ENCODE measurements at places on chromosomes 12 and 14.
A peak's percentile ranks its signal among the peaks of the same experiment; 100 is the strongest.

DNA sequence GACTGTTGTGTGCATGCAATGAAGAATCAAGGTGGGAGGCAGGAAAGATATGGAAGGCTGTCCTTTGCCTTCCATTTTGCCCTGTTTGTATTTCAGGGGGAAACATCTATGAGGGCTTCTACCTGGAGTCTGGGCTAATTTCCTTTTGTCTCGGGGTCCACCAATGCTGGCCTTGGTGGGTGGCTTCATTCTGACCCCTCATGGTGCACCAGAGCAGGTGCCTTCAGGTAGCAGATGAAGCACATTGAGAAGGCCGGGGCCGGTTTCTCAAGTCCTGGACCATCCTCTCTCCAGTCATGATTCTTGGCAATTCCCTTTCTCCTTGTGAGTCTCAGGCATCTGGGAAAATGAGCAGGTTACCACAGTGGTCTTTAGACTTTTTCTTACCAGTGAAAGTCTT lies 47.2 kb downstream of the RPH3A start:
- DNase-seq = no peak

DNA sequence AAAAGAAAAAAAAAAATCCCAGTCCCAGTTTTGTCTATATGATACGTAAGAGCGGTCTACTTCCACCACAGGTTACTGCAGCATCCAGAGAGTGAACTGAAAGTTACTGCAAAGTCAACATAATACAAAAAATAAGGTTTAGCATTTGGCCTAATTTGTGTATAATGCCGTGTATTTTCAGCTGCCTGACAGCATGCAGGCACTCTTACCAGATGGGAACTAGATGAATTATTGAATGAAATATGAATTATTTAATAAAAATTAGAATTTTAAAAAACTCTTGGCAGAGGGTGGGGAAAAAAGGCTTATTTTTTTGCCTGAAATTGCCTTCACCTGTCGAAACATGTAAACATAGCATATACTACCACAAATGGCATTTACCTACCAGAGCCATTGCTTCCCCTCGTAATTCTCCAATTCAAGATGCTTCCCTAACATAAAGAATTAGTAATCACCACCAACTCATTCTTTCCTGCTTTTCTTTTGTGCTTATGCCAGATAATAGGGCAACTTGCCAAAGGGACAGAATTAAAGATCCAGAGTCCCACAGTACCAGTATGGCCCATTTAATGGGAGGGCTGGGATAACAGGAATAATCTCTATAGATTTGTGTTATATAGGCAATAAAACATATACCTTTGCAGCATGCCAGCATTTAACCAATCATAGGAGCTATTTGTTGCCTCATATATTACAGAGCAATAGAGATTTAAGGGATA lies 31.1 kb downstream of the ATF7 start:
- no peak for DNase-seq

DNA sequence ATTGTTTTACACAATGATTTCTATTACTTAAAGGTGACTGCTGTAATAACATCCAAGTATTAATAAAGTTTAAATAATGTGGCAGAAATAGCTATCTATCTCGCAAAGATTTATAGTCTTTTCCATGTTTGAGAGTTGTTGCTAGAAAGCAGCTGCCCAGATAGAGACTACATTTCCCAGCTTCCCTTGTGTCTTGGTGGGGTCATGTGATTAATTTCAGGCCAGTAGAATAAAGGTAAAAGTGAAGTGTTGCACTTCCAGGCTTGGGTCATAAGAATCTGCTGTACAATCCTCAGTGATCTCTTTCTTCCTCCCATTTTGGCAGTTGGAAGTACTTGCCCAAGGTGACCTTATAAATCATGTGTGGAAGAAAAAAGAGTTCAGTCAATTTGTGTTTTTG lies 449.7 kb upstream of the USP15 start:
- no peak for DNase-seq

DNA sequence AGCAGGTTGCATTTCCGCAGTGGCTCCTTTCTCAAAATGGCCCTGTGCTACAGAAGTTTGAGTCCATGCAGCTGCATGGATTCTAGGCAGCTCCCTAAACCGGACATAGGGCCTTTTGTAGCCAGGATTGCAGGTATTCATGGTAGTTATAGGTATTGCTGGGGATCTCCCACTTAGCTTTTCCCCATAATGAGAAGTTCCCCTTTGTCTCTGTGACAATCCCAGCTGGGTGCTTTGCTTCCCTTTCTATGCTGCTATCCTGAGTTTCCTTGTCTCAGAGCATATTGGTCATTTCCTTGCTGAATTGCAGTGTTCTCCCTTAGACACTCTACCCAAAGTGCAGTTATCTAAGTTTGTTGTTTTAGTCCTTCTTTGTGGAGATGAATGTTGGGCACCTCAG lies 120.9 kb upstream of the MIS18BP1 start:
- DNase-seq = no peak

- DNase-seq = no peak
Measured at GRCh38 chr14:56168007-56168616, 49.9 kb downstream of the PELI2 start.

DNA sequence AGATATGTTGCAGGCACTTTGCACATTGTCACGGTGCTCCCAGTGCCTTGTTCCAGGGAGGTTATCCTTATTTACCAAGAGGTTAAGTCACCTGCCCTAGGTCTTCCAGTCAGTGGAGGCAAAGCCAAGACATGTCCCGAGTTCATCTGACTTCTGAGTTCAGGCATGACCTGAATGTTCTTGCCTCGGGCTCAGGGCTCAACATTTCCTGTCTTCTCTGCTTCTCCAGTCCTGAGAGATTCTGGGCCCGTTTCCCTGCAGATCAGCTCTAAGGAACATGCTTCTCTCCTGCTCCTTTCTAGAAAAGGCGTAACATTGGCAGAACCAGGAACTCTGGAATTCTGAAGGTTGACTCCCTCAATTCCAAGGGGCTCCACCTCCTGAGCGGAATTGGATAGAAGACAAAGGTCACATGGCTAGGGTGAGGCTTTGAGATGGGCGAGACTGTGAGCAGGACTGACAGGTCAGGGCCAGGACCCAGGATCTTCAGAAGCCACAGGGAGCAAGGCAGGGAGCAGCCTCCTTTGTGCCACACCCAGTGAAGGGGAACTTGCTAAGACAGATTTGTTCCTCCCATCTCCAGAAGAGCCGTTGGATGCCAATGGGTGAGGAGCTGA lies 19.9 kb downstream of the BDKRB2 start:
- DNase-seq = no peak

DNA sequence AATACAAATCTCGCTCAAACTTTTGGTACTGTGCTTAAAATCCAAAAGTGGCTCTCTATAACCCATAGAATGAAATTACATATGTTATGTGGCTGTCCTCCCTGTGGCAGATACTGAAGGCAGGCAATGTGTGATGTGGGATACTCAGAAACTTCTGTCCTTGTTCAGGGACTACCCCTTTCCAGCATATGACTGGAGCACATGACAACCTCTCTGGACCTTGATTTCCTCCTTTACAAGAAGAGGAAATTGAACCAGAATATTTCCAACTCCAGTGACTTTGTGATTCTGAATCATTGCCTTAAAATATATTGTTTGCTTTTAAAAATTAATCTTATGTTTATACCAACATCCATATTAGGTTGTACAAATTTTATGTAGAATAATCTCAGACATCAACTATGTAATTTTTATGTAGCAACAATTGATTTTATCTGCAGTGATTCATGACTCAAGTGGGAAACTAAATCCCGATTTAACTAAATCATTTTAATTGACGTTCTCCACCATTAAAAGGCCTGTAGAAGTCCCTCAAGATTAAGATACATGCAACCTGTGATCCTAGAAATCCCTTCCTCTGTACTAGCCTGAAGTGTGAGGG lies 162.4 kb downstream of the AKAP6 start:
- no peak for DNase-seq

GRCh38 chr12:6200256-6201212 lies at the start of gene CD9:
TSS of gene CD9 (plus strand) at chr12:6200400. CDS start at chr12:6200500, 100 bp downstream.
- DNase-seq = peak; percentile 98

DNA sequence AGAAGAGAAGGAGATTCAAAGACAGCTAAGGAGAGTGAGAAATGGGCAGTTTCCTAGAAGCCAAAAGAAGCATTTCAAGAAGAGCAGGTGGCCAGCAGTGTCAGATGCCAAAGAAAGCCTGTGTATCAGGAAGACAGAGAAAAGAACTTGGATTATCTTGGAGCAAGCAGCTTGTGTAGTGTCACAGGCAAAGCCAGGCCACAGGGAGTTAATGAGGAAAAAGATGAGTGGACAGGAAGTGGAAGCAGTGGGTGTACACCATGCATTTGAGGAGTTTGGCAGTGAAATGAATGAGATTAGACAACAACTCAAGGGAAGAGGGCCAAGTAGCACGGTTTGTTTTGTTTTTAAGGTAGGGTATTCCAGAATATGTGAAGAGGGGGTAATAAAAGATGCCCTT lies 5.6 kb upstream of the MYH7 start:
- DNase-seq = no peak

GRCh38 chr12:31317471-31318395 lies 8.2 kb downstream of the SINHCAF start:
- DNase-seq = no peak

DNA sequence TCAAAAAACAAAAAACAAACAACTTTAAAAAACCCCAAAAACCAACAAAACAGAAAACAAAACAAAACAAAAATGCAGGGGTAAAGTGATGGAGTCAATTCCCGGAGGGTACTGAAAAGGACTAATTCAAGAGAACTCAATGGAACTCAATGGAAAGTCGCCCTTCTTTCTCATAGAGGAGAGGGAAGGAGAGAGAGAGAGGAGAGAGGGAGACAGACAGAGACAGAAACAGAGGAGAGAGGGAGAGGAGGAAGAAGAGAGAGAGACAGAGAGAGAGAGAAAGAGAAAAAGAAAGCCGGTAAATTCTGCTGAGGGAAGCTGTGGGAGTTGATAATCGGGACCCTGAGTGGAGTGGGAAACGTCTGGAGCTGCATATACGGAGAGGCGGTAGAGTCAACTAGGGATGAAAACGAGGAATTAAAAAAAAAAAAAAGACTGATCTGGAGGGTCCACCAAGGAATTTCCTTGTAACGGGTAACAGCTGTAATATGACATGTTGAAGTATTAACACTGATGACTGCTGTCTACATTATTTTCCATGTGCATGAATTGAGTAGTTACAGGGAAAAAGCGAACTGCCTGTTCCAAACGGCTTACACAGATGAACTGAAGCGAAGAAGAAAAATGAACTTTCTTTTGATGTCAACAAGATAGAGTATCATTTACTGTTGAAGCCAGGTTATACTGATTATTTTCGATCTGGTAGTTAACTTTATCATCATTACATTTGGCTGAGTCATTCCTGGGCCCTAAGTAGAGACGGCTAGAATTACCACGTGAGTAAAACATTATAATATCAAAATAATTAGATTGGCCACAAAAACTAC lies 934 bp upstream of the ZC2HC1C start:
- no peak for DNase-seq

- DNase-seq = no peak
Measured at GRCh38 chr12:5258498-5258897, 173.4 kb upstream of the NTF3 start.

- peak; percentile 66 for DNase-seq
Measured at GRCh38 chr12:14950982-14951746, 10.2 kb downstream of the ARHGDIB start.

DNA sequence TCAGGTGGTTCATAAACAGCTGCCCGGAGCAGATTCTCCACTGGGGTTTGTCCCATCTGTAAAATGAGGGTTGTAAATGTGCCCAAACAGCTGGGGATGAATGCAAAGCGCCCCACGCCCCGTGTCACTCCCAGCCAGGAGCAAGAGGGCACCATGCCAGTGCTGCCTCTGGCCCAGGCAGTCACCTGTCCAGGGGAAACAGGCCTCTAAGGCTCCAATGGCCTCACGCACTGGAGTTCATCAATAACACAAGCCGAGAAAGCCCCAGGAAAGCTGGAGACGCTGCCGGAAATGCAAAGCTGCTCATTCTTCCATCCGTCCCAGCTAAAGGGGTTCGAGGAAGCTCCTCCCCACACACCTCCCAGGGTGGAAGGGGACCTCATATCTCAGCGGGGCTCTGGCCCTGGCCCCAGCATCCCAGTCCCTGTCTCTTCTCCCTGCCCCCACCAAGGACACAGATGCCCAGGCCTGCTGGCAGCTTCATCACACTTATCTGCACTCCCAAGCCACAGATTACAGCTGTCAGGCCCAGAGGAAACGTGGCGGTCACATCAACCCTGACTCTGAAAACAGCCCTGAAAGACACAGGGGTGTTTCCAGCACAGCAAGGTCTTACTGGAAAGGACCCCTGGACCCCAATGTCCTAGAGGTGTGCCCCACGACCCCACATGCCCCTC lies 21.5 kb downstream of the SCARB1 start:
- no peak for DNase-seq

DNA sequence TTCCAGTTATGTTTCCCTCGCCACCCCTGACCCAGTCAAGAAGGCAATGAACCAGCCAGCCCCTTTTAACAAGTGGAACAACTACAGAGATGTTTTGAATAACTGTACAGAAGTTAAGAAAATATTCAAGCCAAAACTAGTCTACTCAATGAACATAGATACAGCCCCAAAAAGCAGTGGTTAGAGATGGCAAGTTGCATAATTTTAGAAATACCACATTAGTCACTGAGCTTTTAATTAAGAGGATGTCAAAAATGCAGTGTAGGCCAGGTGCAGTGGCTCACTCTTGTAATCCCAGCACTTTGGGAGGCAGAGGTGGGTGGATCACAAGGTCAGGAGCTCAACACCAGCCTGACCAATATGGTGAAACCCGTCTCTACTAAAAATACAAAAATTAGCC lies 27.2 kb downstream of the PROX2 start:
- no peak for DNase-seq
